ENCODE measurements at places on chromosomes 1 and 21. TPM values are rescaled to one million over a fixed set of nuclear protein-coding genes. Genes with fewer than 3 reads are reported as not detected.

The GRIK3 gene
- total RNA-seq, result not detected

The DAB1 gene
- total RNA-seq, result not detected

The LRIF1 gene
- total RNA-seq, result 15.3 TPM

The CNR2 gene
- not detected for total RNA-seq

The LCE1D gene
- total RNA-seq, result not detected

The TSPEAR gene
- total RNA-seq, result not detected

The RXFP4 gene
- total RNA-seq, result not detected

The LAD1 gene
- total RNA-seq, result 0.48 TPM

The TDRKH gene
- total RNA-seq, result 1.1 TPM
